ENCODE measurements at places on chromosomes 4 and X.

GRCh38 chr4:26248647-26249046 is 72.2 kb upstream of the RBPJ start:
- DNase-seq = no peak

- DNase-seq = no peak
Measured at GRCh38 chr4:169996379-169997240, 29.6 kb downstream of the MFAP3L start.

DNA sequence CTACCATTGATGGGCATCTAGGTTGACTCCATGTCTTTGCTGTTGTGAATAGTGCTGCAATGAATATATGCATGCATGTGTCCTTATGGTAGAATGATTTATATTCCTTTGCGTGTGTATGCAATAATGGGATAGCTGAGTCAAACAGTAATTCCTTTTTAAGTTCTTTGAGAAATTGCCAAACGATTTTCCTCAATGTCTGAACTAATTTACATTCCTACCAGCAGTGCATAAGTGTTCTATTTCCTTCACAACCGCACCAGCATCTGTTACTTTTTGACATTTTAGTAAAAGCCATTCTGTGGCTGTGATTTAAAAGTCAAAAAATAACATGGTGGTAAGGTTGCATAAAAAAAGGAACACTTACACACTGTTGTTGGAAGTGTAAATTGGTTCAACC is 103.1 kb upstream of the FAM47B start:
- DNase-seq = no peak

DNA sequence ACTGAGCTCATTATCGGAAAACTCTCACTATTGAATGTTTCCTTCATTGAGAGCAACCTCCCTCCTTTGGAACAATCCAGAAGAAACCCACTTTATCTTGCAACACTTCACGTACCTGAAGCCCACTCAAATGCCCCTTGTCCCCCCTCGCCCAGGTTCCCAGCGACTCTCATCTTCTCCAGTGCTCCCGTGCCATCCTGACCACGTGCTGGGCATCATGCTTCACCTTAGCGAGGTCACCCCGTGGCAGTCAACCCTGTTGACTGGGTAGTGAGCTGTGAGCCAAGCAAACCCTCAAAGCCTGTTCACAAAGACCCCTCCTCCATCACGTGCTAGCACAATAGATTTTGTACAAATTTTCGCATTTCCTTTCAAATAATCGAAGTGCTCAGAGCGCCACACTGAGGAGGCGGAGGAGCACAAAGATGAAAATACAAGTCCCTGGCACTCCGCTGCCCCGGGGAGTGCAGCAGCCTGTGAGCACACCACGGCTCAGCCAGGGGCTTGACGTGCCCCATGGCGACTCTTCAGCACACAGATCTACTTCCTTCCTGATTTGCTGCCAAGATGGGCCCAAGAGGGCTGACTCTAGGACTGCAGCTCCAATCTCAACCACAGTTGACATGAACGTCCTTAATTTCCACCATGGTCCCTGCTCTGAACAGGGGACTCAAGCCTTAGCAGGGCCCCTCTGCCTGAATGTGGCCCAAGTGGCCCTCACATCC is 15.6 kb downstream of the PDZD4 start:
- DNase-seq = no peak

DNA sequence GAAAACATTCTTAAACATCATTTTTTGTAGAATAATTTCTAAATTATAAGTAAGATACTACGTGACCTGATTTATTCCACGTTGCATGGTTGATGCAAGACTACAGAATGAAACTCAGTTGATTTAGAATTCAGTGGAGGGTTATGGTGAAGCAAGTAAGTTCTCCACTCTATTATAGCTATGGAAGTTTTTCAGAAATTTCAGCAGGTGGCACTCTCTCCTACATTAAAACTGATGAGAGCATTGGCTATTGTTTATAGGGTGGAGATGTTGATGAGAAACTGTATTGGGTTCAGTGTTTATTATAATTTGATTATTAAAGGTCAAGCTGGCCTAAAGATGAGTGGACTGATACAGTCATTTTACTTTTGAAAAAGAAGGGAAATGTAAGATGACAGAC is 88.0 kb downstream of the FNIP2 start:
- DNase-seq = no peak

- no peak for DNase-seq
Measured at GRCh38 chr4:182978152-182978827, 61.1 kb upstream of the DCTD start.

- no peak for DNase-seq
Measured at GRCh38 chr4:45578874-45579273, 545.0 kb downstream of the GABRG1 start.

DNA sequence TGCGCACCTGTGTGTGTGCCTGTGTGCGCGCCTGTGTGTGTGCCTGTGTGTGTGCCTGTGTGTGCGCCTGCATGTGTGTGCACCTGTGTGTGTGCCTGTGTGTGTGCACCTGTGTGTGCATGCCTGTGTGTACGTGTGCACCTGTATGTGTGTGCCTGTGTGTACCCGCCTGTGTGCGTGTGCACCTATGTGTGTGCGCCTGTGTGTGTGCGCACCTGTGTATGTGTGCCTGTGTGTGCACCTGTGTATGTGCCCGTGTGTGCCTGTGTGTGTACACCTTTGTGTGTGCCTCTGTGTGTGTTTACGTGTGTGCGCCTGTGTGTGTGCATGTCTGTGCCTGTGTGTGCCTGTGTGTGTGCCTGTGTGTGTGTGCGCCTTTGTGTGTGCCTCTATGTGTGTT is 33.5 kb downstream of the ZFP42 start:
- DNase-seq = no peak

DNA sequence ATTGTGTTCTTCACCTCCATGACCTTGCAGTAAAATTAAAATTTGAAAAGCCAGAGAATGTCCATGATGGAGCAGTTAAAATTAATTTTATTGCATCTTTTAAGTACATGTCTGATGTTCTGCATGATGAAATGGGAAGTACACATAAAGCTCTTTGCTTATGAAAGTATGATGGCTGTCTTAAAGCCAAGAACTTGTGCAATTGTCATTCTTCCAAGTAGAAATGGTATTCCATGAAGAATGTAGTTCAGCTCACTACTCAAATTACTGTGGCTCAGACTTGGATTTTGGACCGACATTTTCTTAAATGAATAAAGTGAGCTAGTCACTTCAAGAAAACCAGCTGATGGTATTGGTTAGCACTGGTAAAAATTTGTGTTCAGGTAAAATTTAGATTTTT is 161.7 kb upstream of the CXCL13 start:
- no peak for DNase-seq

DNA sequence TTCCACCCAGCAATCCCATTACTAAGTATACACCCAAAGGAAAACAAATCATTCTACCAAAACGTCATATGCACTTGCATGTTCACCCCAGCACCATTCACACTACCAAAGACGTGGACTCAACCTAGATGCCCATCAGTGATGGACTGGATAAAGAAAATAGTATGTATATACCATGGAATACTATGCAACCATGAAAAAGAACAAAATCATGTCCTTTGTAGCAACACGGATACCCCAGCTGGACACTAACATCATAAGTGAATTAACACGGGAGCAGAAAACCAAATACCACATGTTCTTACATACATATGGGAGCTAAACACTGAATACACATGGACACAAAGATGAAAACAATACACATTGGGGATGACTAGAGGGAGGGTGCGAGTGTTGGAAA is 309.1 kb upstream of the KLF3 start:
- no peak for DNase-seq

DNA sequence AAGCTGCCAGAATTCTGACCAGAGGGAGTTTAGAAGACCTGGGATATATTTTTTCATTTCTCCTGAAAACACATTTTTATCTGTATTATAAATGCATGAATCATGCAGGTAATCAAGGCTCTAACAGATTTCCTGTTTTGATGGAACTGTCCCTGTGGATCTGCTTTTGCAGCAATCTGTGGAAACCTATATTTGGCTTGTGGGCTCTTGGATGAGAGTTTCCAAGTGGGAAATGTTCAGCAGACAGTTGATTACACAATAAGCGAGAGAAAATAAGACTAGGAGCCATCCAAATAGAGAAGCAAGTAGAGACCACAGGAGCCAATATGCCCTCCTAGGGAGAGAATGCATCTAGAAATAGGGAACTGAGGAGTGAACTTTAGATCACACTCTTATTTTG is 105.0 kb downstream of the NDST3 start:
- DNase-seq = no peak

- DNase-seq = no peak
Measured at GRCh38 chr4:168098248-168098717, 5.9 kb downstream of the ANXA10 start.

GRCh38 chr4:118746251-118746919 is 61.2 kb downstream of the METTL14 start:
- DNase-seq = no peak

DNA sequence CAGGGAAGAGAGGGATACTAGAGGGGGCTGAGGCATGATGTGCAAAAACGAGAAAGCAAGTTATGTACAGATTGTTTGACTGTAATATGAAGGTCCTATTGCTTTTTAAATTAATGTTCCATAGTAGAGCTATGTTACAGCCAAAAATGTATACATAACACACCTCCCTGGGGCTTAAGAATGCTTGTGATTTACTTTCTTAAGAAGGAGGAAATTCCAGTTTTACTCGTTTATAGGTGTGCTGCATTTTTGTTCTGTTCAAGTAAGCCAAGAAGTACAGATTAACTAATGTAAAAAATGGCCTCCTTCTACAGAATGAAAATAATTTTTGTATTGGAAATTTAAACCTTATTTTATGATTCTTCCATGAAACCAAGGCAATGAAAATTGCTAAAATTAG is 614.4 kb upstream of the NR3C2 start:
- no peak for DNase-seq

DNA sequence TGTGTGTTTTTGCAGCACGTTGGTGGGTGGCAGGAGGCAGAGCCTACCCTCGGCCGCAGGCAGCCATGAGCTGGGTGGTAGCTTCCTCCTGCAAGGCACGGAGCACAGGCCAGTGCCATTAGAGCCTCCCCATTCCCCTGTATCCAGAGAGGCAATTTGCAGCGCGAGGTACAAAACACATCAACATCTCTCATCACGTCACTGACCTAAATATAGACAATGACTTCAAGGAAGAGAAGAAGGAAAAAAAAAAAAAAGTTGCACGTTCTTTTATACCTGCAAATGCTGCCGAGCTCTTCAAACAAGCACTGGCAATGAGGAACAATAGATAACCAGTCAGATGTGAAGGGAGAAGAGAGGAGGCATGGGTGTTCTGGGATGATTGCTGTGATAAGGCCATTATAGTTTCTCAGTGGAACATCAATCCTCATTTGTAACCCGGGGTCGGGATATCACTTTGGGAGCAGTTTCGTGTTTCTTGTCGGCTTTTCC is 159.9 kb downstream of the MGST2 start:
- no peak for DNase-seq

DNA sequence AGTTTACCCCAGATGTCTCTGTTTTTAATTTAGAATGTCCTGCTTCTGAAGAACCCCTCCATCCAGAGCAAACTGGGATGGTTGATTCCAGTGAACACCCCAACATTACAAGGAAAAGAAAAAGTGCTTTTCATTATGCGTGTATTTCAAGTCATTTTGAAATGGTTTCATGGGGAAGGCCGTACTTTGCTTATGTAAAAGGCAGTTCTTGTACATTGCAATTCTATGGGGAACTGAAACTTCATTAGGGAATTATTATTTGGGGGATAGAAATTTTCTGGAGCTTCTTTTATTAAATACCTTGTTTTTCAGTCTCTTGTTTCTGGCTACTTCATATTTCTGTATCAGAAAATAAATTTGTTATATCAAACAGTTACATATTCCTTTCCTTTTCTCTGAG is 96.9 kb upstream of the ZNF518B start:
- DNase-seq = no peak

GRCh38 chr4:48483777-48484493 is 792 bp downstream of the SLC10A4 start:
- DNase-seq = no peak

DNA sequence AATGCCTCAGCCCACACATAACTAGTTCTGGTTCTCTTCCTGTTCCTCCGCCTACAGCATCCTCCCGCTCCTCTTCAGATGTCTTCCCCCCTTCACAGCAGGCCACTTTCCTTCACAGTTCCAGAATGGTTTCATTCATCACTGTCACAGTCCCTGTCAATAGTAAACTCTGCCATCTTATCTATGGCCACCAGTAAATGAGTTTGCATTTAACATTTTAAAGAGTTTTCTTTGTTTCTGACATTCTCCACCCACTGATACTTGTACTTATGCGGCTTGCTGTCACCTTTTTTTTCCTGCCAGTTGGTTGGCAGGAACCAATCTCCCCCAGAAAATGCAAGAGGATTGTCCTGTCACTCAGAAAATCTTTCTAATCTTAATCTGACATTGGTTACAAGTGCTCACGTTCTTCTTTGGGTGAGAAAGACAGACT is 114.1 kb downstream of the GLUD2 start:
- no peak for DNase-seq

- DNase-seq = no peak
Measured at GRCh38 chrX:133405498-133406185, 9.6 kb downstream of the GPC4 start.

DNA sequence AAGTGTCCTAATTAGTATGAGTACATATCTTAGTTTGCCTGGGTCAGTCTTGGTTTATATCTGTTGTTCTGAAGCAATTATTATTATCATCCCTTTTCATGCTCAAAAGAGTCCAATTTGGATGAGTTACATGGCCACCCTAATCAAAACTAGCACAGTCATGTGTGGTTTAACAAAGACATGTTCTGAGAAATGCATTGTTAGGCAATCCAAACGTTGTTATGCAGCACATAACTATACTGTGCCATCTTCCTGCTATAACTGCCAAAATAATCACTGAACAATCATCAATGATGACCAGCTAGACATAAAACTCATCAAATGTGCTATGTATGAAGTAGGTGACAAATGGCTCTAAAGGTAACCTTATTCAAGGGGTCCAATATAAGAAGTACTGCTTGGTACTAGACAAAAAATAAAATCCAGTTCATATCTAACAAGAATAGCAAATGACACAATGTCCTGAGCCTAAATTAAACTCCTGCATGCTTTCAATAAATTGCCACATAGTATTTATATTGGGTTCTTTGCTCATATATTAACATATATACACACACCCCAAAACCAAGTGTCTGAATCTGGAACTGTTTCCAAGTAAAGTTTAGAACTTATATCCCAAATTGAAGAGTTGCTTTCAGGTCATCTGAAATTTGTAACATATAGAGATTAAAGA is 41.9 kb downstream of the CNOT6L start:
- no peak for DNase-seq

GRCh38 chr4:184306949-184307348 is 89.3 kb upstream of the ENPP6 start:
- no peak for DNase-seq

- no peak for DNase-seq
Measured at GRCh38 chr4:2062808-2063524, 3.8 kb downstream of the NAT8L start.

- no peak for DNase-seq
Measured at GRCh38 chrX:154360155-154360713, 14.2 kb downstream of the FLNA start.

GRCh38 chr4:82293304-82293703 is 80.5 kb downstream of the HNRNPD start:
- DNase-seq = no peak

Measured in stimulated activated CD4-positive, alpha-beta T cell treated with anti-CD3 and anti-CD28 coated beads, TNF-alpha, amount 100 ng/mL, for 4 hours (primary cell).